ENCODE measurements at places on chromosomes 11 and 22.

DNA sequence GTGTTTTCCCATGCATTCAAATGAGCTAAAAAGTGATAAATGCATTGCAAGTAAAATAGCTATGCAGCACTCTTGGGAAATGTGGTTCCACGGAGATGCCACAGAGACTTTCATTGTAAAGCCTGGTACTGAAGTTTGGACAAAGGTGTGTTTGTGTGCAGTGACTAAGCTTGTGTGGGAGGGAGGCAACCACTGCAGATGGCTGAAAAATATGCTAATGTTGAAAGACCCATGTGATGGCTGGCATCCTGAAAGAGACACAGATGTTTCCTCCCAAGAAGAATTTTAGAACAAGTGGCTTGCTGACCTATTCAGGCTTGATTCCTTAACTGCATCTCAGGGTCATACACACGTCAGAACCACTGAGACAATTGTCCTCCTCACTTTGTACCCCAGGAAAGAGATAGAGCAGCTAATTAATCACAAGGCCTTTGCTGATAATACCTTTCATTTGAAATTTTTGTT is 73.8 kb downstream of the FAM76B start:
- peak; percentile 76 for DNase-seq

DNA sequence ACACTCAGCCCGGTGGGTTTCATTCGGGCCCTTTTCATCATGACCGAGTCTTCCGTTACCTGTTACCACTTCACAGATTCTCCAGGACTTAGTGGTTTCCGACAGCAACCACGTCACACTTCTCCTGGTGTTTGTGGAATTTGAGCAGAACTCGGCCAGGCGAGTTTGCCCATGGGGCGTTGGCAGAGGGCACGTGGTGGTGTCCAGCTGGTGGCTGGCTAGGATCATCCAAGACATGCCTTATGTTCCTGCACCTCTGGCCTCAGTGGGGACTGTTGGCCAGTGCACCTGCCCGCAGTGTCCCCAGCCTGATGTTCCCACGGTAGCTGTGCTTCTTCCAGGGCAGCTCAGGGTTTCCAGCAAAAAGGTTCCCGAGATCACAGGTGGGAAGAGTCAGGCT is 87.3 kb downstream of the ARHGAP8 start:
- DNase-seq = no peak

GRCh38 chr11:8058216-8058615 is 22.8 kb upstream of the TUB start:
- no peak for DNase-seq

- no peak for DNase-seq
These were observed 80.8 kb downstream of the ST3GAL4 start for GRCh38 chr11:126436209-126436755.

- DNase-seq = no peak
These were observed 30.4 kb upstream of the MICAL2 start for GRCh38 chr11:12079726-12080556.

- DNase-seq = no peak
These were observed 83.9 kb downstream of the UVRAG start for GRCh38 chr11:75898871-75899270.

DNA sequence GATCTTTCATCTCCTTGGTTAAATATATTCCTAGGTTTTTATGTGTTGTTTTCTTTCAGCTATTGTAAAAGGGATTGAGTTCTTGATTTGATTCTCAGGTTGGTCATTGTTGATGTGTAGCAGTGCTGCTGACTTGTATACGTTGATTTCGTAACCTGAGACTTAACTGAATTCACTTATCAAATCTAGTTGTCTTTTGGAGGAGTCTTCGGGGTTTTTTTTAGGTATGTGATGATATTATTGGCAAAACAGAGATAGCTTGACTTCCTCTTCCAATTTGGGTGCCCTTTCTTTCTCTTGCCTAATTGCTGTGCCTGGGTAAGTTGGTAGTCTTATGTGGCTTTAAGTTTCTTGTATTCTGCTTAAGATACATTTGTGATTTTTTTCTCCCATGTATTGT is 52.8 kb downstream of the CBL start:
- no peak for DNase-seq

Measured in CD4-positive, alpha-beta T cell treated with Interleukin-4 for 1 hour (primary cell).